ENCODE measurements at places on chromosomes 3 and 15.

- DNase-seq, result no peak
These were observed 67.0 kb upstream of the SAMMSON start for GRCh38 chr3:69932501-69932900.

DNA sequence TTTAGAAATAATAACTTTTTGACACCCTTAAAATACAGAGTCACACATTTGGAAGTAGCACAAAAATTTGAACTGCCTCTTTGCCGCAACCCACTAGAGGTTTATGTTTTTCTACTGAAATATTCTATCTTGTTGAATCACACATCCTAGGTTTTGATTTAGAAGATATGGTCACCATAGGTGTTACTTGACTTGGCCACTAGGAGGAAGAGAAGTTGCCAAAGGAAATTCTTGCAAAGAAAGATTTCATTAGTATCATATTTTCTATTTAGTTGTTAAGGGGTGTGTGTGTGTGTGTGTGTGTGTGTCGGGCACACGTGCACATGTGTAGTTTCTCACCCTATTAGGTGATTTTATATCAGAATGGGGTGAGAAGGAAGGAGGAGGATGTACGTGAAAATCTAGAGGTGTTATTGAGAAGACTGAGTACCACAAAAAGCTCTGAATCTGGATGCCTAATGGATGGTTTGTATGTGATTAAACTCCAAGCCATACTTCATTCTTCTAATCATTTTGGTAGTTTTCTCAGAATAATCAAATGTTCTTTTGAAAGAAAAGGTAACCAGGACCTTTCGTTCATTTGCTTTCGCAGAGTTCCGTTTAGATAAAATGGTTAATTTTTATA lies 31.5 kb downstream of the ZFAND6 start:
- DNase-seq, result no peak

GRCh38 chr3:88963003-88963402 lies 144.4 kb upstream of the EPHA3 start:
- DNase-seq, result no peak

- no peak for DNase-seq
These were observed 61.8 kb upstream of the BCHE start for GRCh38 chr3:165899066-165899465.

GRCh38 chr3:106331636-106332035 lies 462.8 kb upstream of the CBLB start:
- DNase-seq, result no peak

DNA sequence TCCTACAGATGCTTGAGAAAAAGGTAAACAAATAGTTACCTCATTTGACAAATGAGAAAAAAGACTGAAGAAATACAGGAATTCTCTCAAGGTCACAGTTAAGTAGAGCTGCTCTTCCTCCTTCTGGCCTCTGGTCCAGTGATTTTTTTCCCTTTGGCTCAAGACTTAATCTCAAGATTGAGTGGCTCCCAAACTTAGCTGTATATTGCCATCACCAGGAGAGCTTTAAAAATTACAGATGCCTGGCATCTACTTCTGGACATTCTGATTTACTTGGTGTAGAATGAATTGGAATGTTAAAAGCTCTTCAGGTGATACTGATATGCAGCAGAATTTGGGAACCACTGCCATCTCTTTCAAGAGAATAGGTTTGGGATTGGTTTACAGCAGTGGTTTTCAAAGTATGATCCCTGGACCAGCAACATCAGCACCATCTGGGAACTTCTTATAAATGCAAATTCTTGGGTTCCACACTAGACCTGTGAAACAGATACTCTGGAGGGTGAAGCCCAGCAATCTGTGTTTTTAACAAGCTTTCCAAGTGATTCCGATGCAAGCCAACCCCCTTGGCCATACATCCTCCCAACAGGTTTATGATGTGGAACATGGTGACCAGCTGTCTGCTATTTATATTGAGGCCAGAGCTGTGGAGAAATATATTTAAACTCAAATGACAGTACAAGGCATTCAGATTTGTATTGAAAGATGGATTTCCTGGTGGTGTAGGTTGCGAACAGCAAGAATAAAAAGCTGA lies 333.0 kb upstream of the RARB start:
- no peak for DNase-seq

DNA sequence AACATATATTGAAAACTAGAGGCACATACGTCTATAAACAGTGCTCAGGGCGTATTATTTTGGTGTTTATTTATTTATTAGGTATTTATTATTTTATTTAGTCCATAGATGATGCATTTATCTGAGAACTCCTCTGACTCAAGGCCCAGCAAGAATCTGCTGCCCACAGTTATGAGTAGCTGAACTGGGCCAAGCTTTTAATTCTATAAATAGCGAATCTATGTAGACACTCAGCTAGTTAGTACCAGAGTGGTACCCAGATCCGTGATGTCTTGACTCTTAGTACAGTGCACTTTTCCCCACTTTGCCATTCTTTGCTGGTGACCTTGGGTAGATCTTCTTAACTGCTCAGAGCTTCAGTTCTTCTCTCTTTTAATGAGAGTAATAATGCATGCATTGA lies 370.4 kb upstream of the TPRG1 start:
- no peak for DNase-seq

GRCh38 chr3:103601666-103602065 lies 1166.9 kb downstream of the ZPLD1 start:
- DNase-seq, result no peak

DNA sequence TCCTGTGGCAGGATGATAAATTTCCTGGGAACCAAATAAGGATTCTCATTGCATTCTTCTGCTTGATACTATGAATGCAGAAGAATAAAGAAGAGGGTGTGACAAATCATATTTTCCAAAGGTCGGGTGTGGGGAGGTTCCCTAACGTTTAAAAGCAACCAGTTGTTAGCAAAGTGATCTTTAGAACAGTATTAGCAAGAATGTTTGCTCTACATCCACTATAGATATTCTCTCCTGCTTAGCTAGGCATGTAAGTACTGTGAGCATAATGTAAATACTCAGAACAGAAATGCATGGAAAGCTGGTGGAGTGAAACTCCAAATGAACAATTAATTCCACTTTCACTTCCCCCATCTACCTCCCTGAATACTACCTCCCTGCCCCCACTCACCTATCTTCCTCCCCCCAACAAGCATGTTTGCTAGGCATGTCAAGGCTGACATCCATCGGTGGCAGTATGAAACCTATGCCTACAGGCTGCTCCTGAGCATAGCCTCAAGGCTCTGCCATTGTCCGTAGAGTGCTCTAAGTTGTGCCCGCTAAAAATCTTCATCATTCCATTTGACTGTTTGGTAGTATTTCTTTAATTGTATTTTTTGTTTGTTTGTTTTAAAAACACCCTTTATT lies 329.7 kb downstream of the TIGIT start:
- DNase-seq, result no peak

DNA sequence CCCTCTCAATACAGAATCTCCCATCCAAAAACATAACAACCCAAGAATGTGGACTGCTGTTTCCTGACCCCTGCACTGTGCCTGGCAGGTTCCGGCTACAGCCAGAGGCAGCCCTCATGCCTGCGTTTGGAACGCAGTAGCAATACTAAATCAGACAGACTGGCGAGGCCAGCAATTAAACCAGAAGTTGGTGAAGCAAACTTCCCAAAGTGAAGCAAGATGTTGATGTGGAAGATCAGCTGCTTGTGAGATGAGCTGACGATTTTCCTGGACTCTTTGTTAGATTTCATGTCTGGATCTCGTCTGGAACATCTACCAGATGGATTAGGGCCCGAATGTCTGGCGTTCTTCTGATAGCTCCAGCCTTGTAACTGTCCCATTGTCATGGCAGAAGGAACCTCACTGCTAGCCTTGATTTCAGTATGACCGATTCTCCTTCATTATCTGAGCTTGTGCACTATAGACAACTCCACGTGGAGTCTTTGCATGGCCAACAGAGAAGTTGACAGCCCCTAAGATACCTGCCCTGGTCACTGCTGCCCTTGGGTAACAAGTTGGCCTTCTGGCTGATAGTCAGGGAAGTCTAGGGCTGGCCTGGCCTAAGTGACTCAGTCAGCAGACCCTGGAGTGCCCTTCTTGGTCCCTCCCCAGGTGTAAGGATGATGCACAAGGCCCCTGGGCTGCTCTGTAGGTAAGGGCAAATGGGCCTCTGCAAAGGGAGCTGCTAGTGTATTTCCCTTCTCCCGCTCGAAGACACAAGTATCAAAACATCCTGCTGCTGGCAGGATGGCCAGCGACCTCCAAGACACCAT lies 126.5 kb downstream of the ADAMTS17 start:
- DNase-seq, result no peak

- no peak for DNase-seq
These were observed 136.0 kb downstream of the MECOM start for GRCh38 chr3:169527507-169527906.

- DNase-seq, result no peak
These were observed 49.1 kb downstream of the NR1I2 start for GRCh38 chr3:119831022-119831421.

GRCh38 chr3:72523429-72524151 lies 324.7 kb downstream of the SHQ1 start:
- DNase-seq, result peak; percentile 20

GRCh38 chr3:184300378-184300720 lies 1.3 kb downstream of the PSMD2 start:
- DNase-seq, result no peak

GRCh38 chr3:111325160-111325718 lies 216.8 kb upstream of the CD96 start:
- no peak for DNase-seq

DNA sequence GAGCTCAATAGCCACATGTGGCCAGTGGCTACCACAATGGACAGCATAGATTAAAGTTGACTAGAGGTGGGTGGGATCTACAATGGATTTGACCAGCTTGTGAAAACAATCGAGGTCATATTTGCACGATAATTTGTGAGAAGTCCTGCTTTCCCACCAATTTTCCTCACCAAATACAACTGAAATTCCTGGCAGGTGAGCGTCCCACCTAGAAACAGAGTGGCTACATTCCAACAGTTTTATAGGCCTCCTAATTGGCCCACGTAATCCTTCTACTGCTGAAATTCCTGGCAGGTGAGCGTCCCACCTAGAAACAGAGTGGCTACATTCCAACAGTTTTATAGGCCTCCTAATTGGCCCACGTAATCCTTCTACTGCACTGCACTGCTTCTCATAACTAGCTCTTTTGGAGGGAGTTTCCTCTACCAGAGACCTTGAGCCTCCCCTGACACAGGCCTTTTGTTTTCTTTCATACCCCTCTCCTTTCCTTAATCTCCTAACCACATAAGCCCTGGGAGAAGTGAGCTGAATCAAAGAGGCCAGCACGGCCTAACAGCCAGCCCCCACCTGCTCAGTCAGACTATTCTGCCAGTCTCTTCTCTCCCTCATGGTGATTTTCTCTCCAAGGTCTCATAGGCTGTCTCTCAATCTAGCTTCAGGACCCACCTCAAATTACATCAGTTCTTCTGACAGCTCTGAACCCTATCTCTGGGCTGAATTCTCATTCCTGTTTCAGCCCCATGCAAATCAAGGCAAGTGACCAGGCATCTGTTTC lies 80.2 kb downstream of the BFSP2 start:
- DNase-seq, result no peak

DNA sequence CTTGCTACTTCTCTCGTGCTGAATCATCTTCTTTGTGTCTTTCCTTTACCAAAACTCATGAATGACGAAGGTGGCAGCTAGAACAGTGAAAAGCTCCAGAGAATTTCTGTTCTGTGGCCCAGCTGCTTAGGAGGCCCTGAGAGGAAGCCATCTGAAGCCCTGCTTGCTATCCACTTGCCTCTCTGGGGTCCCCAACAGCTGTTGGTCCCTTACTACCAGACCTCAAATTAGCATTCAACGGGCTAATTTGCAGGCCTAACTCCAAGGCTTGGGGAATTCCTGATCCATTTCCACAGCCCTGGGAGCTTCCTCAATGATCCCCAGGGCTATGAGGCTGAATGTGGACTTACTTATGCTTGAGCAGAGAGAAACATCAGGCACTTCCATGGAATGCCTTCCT lies 37.5 kb upstream of the FSTL1 start:
- DNase-seq, result no peak

GRCh38 chr3:15903759-15904720 lies 106.3 kb upstream of the ANKRD28 start:
- DNase-seq, result no peak

- no peak for DNase-seq
These were observed 44.6 kb downstream of the GASK1A start for GRCh38 chr3:43023746-43024145.

GRCh38 chr3:101077361-101078011 lies 84.3 kb upstream of the ABI3BP start:
- no peak for DNase-seq

DNA sequence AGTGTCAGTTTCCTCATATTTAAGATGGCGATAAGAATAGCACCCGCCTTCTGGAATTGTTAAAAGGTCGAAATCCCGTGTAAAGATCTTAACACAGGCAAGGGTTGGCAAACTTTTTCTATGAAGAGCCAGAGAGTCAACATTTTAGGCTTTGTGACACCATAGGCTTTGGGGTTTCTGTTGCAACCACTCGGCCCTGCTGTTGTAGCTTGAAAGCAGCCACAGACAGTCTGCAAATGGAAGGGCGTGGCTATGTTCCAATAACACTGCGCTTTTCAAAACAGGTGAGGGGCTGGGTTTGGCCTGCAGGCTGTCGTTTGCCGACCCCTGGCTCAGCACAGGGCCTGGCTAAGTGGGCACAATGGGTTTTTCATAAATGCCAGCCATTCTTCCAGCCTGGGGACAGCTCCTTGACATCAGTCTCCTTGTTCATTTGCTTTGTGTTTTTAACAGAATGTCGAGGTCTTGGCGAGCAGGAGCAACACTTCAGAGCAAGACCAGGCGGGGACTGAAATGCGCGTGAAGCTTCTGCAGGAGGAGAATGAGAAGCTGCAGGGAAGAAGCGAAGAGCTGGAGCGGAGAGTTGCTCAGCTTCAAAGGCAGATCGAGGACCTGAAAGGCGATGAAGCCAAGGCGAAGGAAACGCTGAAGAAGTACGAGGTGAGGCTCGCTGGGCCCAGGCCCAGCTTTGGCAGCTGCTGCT lies 75.2 kb upstream of the MYZAP start:
- DNase-seq, result no peak

GRCh38 chr3:141231952-141232823 lies 563 bp downstream of the PXYLP1 start:
- DNase-seq, result peak; percentile 53

GRCh38 chr3:94522488-94522887 lies 459.6 kb downstream of the NSUN3 start:
- DNase-seq, result no peak

GRCh38 chr15:58594898-58595297 lies 154.6 kb downstream of the ADAM10 start:
- no peak for DNase-seq

DNA sequence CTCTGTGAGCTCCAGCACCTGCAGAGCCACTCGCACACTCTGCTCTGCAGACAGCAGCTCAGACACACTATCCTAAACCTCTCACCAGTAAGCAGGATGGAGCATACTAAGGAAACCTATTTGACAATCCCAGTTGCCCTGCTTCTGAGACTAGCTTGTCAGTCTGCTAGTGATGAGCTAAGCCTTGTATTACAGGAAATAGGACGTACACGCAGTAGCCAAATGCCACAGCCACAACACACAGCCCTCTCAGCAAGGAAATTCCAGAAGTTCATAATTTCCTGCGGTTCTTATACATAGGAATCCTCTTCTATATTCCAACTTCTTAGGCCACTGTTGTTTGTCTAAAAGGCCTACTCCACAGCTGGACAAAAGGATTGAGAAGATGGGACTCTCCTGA lies 74.5 kb downstream of the MYLK start:
- DNase-seq, result no peak

- no peak for DNase-seq
These were observed 60.3 kb downstream of the CMSS1 start for GRCh38 chr3:99878005-99878404.

All from head of caudate nucleus (tissue), 42 donors.